ENCODE measurements at places on chromosomes 12 and 14.

DNA sequence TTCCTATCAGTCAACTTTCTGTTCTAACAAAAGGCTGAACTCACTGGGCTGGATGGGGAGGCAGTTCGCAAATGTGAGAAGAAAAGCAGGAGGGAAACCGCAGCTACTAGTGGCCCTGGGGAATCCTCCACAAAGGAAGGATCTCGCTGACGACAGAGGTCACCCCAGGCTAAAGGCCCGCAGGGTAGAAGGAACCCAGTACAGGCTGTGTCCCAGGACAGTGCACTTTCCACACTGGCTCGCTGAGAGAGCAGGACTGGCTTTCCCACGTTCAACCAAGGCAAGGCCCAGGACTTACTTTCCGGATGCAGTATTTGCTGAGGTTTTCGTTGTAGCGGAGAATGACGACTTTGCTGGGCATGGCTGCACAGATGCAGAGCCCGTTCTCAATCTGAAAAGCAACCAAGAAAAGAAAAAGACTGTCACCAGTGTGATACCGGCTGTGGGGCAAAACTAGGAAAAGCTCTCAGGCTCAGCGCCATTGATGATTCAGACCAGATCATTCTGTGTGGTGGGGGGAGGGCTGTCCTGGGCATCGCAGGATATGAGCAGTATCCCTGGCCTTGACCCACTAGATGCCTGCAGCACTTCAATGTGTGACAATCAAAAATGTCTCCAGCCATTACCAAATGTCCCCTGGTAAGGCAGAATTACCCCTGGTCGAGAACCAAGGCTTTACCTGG is 36.3 kb downstream of the PRKAB1 start:
- DNase-seq: peak; percentile 54

GRCh38 chr12:85156569-85156968 is 120.4 kb downstream of the LRRIQ1 start:
- DNase-seq: no peak

DNA sequence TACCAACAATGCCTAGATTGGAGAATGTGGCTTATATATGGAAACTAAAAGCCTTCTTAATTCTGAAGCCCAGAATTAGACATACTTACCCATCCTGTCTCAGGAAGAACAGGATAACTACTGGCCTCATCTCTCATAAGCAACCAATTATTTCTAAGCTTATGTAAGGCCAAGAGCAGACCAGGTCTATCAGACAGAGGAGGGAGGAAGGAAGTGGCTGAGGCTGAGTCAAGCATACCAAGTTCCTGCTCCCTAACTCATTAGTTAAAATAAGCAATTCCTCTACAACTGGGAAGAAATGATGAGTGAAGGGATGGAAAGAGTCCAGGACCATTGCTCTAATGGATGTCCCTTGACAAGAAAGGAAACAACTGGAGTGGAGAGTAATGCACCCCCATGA is 27.0 kb upstream of the INSM2 start:
- DNase-seq: peak; percentile 40

- peak; percentile 93 for DNase-seq
These were observed 30.9 kb upstream of the IRF2BPL start for GRCh38 chr14:77059276-77059915.

DNA sequence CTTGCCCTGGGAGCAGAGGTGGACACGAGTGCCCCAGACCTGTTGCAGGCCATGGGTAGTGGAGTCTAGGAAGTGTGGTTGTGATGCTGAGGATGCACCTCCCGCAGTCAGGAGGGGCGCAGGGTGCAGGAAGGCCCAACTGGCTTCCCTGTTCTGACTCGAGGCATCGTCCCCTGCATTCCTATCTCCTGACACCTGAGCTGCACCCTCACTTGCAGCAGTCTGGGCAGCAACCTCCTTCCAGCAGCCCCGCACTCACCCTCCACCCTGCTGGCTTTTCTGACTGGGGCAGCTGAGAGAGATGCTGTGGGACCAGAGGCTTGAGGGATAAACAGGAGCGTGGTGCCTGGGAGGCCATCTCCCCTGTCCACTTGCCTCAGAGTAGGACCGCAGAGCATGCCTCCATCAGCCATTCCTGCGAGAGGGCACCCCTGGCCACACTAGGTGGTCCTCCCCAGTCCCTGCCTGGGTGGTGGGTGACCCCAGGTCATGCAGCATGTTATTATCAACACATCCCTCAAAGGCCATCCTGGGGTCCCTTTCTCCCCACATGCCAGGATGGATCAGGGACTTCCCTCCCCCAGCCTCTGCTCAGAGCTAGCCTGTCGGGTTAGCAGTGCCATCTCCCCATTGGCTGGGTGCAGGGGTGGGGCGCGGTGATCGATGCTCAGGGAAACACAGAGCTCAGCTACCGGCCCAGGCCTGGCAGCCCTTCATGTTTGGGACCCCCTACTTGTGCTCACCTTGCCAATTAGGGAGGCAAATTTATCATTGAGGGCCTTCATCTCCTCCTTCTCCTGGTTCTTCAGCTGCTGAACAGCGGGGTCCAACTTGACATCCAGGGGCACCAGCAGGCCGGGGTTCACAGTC is 719 bp downstream of the KRT80 start:
- no peak for DNase-seq

- no peak for DNase-seq
These were observed 39.8 kb upstream of the DIO3 start for GRCh38 chr14:101521473-101521915.

DNA sequence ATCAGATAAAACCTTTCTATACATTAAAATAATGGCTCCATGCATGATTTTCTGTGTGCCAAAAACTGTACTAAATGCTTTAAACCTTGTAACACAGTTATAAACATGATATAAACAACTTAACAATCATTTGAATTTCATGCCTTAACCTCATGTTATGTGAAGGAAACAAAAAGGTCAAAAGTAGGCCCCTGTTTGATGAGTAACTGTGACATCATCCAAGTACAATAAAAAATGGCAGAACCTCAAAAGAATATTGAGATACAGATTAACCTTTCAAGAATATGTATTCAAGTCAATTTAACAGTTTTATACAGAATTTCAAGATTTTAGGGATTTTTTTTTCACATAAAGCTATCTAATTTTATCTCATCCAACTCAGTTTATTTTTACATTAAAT is 310.7 kb upstream of the DCN start:
- DNase-seq: no peak

DNA sequence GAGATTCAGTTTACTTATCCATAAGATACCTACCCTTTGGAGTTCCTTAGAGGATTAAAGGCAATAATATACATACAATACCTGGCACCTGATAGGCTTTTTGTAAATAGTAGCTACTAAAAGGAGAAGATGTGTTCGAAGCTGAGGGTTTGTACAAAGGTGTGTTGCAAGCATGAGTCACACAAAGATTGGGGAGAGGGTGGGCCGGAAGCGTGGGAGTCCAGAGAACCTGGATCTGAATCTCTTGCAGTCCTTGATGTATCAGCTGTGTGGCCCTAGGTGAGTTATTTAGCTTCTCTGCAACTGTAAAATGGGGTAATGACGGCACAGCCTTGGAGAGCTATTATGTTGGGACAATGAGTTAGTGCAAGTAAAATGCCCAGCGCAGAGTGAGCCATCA is 61.6 kb upstream of the PSMC1 start:
- DNase-seq: no peak

GRCh38 chr12:39682689-39683477 is 63.3 kb upstream of the ABCD2 start:
- no peak for DNase-seq

- DNase-seq: no peak
These were observed 3.1 kb upstream of the STRN3 start for GRCh38 chr14:31029016-31029970.

GRCh38 chr14:99133636-99134515 is 138.1 kb downstream of the BCL11B start:
- no peak for DNase-seq

GRCh38 chr14:76514213-76514998 is 138.5 kb downstream of the ESRRB start:
- no peak for DNase-seq

- DNase-seq: no peak
These were observed 492.2 kb downstream of the FLRT2 start for GRCh38 chr14:86022031-86022629.

DNA sequence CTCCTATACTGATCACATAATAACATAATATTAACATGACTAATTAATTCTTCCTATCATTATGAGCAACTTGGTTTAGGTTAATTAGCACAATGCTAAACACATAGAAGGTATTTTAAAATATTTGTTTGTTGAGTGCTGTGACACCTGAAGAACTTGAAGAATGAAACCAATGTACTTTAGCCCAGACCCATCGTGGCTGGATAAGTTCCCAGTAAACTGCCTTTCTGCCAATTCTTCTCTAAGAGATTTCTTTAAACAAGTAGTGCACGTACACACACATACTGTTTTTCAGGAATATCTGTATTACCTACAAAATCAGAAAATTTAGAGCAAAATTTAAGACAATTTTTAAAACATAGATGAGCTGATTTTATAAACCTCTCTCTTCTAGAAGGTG is 207.4 kb upstream of the SSTR1 start:
- DNase-seq: no peak

GRCh38 chr12:89547101-89547500 is 21.3 kb upstream of the POC1B start:
- no peak for DNase-seq

DNA sequence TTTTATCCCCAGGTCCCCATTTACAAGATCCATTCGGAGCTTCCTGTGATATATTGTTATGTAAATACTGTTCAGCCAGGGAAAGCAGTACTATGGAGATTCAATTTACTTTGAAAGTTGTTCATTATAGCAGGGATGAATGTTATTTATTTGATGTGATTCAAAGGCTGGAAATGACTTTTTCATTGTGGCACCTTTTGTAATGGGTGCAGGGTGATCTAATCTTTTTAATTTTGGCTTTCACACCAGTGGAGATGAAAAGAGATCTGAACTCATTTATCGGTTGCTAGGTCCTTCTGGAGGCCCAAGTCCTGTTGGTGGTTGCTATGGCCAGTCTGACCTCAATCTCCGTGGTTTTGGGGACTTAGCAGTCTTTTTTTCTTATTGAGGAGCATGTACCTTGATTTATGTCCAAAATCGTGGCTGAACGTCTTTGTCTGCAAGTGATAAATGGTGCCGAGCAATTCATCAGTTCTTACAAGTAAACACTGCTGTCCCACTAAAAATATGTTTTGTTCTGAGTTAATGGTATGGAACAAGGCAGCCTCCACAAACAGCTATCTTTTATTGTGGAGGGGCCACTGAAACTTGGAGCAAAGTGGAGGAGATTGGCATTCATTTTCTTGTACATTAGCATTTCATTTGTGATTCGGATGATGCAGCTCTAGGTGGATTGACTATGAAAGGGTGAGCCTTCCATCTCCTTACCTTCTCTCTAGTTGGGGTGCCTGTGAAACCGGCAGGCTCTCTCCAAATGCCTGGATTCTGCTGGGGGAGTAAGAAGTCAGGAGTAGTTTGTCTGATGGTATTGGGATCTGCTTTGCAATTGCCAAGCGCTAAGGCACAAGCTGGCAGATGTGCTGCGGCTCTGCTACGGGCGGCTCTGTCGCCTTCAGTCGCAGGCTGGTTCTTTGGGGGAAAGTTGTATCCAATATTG is 2.0 kb downstream of the RMST start:
- DNase-seq: no peak

DNA sequence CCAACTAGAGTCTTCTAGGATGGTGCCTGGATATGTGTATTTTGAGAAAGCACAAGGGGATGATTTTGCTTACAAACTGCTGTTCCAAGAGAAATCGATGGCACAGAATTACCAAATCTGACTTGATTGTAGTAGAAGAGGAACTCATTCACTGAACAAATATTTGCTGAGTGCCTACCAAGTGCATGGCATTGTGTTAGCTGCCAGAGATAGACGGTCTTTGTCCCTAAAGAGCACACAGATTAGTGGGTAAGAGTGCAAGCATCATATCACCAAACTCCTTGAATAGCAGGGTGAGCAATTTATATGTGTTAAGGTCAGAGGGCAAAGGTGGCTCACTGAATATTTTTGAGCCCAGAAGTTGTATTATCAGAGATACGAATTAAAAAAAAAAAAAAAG is 3.5 kb upstream of the FOXN3 start:
- DNase-seq: no peak

DNA sequence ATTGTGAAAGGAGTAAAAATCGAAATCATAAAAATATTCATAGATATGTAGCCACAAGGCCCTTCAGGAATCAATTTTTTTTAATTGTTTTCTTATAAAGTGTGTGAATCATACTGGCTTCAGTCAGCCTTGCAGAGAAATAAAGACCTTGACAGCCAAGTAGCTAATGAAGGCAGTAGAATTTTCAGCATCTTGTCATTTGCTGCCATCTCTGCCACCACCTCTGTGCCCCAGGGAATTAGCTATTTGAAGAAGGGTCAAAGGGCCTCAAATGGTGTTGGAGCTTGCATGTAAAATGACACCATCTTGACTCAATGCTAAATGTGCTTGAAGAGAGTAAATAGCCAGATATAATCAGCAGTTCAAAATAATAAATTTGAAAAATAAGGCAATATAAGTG is 359.4 kb upstream of the DCN start:
- no peak for DNase-seq

GRCh38 chr14:98952593-98953350 is 319.2 kb downstream of the BCL11B start:
- peak; percentile 74 for DNase-seq

DNA sequence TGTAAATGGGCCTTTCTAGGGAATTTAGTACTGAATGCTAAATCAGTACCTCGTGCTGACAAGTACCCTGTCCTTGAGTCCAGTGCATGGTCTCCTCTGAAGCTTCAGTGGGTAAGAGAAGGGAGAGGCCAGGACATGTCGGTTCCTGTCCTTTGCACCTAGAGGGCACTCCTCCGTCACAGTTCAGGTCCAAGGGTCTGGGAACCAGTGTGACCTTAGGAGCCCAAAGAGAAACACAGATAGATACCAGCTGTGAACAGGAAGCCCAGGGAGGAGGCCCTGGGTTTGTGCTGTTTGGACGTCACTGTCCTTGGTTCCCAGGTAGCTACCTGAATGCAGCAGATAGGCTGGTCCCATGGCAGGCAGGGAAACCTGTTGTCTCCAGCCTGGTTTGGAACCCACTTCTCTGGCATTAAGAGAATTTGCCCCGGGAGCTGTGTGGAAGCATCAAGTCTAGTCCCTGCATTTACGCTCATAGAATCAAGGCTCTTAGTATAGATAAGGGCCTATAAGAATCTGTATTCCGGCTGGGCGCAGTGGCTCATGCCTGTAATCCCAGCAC is 3.9 kb upstream of the FGF23 start:
- DNase-seq: no peak

GRCh38 chr12:46368138-46368537 is 4.4 kb downstream of the SLC38A2 start:
- DNase-seq: no peak

- DNase-seq: no peak
These were observed 50.5 kb downstream of the KRT80 start for GRCh38 chr12:52141306-52141705.

GRCh38 chr12:26273811-26274210 is 78.4 kb downstream of the SSPN start:
- no peak for DNase-seq

- no peak for DNase-seq
These were observed 157.8 kb downstream of the RBM19 start for GRCh38 chr12:113808095-113808951.

DNA sequence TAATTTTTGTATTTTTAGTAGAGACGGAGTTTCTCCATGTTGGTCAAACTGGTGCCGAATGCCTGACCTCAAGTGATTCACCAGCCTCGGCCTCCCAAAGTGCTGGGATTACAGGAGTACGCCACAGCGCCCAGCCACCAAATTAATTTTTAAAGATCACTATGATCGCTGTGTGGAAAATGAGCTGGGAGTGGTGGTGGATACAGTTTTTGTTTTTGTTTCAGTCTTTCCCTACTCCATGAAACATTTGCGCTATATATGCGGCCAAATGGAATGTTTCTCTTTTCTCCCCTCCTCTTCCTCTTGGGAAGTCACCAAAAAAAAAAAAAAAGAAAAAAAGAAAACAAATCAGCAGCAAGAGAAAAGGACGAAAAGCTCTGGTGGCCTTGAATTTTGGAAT is 20.8 kb upstream of the P2RX4 start:
- no peak for DNase-seq

All from AG10803 (cell line).